MG63 (cell line): ENCODE measurements at places on chromosomes 13 and 19. TPM values are rescaled to one million over a fixed set of nuclear protein-coding genes. Genes with fewer than 3 reads are reported as not detected.

NCR1 gene
- total RNA-seq: not detected in 2 replicates

DNA sequence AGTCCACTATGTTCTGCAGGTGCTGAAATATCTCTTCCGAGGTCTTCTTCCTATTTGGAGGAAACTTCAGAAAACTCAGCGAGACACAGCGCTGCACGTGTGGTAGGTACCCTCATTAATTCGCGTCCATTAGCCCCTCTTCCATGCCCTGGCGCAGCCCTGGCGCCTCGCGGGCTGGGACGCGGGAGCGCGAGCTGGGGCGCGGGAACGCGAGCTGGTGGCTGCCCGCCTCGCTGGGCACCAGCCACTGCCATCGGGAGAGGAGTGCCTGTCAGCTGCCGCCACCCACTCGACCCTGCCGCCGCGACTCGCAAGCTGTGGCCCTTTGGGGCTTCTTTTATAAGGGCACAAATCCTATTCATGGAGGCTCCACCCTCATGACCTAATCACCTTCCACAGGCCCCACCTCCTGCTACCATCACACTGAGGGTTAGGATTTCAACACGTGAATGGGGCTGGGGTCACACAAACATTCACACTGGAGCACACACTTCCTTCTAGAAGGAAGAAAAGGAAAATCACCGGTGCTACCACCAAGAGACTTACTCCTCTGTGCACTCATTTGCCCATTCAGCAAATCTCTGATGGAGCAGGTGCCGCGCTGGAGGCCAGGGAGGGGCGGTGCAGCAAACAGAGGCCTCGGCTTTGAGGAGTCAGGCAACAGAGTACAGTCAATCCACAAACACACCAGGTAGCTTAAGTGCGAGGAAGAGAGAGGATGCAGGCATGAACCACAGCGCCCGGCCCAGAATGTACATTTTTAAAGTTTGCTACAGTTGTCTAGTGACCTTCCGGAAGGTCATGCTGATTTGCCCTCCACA lies 43.0 kb upstream of the LATS2 start:
- DNase-seq: no peak

- no peak for DNase-seq
These were observed 54.1 kb upstream of the MAB21L1 start for GRCh38 chr13:35530581-35530980.

- DNase-seq: no peak
These were observed 160.1 kb downstream of the SPRY2 start for GRCh38 chr13:80180740-80181355.

CEACAM20 gene
- total RNA-seq: not detected in 2 replicates

DNA sequence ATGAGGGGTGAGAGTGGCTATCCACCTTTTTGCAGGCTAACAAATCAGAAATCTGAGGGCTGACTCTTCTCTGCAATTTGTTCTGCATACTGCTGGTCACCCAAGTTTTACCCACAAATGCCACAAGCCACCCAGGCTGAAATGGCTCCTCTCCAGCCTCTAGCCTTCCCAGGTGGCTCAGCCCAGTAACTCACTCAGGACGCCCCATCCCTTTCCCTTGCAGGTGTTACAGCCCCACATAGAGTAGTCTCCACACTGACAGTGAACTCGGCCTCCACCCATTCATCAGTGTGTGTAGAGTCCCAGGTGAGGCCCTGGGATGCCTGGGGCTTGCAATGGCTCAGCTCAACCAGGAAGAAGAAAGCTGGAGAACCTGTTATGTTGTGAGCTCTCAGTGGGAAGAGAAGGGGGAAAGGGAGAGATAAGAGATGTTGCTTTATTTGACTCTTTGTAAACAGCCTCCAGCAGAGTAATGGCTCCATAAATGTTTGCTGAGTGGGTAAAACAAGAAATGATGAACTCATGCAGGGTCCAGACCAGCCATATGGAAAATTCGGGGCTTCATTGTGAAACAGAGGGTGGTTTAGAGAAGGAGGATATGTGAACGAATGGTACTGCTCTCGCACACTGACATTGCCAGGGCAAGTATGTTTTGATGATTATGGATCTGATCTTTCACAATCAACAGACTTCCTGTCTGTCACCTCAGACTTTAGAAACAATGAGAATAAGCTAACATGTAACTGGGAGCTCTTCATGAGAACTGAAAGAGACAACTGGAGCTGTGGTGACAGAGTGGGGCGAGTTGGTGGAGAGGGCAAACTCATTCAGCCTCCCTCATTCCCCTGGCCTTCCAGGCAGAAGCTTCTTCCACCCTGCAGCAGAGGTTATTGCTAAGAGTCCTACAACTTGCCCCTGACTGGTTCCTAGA lies 74.2 kb upstream of the RFC3 start:
- DNase-seq: no peak

- DNase-seq: no peak
These were observed 21.0 kb downstream of the SERP2 start for GRCh38 chr13:44394658-44395057.

DNA sequence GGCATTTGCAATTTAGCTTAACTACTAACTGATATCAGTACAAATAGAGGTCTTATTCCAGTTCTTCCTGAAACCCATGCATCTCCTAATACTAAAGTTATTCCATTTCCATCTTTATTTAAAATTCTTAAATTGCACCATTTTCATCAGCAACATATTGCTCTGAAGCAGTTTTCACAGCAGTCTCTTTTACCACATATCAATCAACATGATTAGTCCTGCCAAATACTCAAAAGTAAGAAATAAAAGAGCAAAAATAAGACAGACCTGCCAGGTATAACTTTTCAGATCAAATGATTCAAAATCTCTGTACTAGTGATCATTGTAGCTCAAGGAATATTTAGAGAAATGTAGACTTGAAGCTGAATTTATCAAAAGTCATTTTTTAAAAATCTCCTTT lies 141.7 kb downstream of the SLITRK1 start:
- DNase-seq: no peak

UBL5 gene
- total RNA-seq: 237 and 851 TPM in 2 replicates

DNA sequence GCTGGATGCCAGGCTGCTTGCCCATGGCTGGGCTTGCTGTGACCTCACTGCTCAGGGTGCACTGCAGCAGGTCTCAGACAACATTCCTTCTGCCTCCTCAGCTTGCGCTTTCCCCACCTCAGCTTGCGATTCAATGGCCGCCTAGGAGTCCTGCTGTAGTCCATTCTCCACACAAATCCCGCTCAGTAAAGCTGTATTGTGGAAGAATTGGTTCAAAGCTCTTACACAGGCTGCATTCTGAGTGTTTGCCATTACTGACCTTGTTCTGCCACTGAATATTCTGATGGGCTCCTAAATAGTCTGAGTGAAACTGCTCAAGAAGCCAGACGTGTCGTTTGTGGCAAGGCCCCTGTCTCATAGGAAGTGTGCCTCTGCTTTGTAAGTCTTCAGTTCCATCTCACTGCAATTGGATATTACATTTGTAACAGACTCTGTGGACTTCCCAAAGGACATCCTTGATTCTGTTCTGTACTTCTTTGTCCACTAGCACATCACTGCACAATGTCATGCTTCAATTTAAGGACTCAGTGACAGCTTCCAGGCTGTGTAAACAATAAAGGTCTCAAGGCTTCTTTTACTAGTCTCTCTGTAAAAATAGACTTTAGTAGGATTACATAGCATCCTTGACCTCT lies 49.8 kb downstream of the KATNAL1 start:
- peak; percentile 46 for DNase-seq

DNA sequence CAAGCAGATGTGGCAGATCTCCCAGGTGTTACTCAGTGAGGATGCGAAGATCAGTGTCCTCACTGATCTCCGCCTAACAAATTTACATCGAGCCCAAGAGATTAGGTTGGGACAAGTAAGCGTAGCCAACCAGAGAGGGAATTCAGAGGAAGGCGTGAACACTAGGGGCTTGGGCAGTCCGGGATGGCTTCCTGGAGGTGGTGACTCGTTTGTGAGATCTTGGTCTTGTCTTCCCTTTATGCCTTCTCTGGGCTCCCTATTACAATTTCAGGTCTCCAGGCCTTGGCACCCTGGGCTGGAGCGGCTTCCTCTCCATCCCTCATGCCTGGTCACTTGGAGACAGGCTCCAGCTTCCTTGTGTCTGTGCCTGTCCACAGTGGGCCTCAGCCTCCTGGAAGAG lies 6.2 kb downstream of the SF3A2 start:
- DNase-seq: no peak

FGF22 gene
- total RNA-seq: not detected in 2 replicates

PCDH17 gene
- total RNA-seq: not detected in 2 replicates

GJB2 gene
- total RNA-seq: 0.13 TPM in 1 of 2 replicates, not detected in the other

DNA sequence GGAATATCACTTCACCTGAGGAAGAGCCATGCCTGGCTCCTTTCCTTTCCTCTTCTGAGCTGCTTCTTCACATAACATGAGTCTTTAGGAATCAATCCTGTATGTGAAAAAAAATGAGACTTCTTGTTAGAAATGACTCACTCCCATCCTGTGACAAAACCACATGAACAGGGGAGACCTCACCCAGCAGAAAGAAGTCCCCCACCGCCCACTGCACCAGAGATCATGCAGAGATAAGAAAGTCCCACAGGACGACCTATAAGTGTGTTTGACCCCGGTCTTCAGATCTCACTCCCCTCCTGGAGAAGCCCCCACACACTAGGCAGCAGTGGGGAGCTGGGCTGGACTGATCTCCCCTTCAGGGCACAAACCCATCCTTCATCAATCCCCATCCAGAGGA lies 7.8 kb downstream of the ZNF600 start:
- no peak for DNase-seq

DNA sequence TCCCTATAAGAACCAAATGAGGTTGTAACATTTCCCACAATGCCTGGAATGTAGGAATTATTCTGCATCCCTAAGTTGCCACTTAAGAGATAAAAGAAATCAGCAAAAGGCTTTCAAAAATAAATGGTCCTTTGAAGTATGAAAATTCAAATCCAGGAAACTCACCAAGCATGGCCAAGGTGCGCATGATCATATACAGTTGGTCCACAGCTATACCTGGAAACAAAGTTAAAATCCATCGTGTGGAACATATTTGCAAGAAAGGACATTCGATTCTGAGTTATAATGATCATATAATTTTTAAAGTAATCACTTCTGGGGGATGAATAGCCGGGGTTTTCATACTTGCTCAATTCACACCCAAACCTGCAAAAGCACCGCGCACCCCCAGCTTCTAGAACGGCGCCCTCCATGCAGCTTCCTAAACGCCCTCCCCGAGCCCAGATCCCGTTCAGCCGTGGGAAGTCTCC lies 525 bp downstream of the CARS2 start:
- no peak for DNase-seq

DNA sequence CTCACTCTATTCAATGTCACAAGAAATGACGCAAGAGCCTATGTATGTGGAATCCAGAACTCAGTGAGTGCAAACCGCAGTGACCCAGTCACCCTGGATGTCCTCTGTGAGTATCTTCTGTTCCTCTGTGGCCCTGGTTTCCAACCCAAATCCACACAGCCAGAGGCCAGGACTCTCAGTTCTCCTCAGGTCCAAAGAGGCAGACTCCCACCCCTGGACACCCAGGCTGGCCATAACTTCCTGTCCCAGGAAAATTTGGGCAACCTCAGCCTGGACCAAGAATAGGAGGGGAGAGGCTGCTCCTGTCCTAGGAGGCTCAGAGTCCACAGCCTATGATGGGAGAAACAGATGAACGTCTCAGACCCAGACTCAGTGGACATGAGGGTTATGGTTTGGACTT lies 11.7 kb downstream of the CEACAM5 start:
- no peak for DNase-seq

DNA sequence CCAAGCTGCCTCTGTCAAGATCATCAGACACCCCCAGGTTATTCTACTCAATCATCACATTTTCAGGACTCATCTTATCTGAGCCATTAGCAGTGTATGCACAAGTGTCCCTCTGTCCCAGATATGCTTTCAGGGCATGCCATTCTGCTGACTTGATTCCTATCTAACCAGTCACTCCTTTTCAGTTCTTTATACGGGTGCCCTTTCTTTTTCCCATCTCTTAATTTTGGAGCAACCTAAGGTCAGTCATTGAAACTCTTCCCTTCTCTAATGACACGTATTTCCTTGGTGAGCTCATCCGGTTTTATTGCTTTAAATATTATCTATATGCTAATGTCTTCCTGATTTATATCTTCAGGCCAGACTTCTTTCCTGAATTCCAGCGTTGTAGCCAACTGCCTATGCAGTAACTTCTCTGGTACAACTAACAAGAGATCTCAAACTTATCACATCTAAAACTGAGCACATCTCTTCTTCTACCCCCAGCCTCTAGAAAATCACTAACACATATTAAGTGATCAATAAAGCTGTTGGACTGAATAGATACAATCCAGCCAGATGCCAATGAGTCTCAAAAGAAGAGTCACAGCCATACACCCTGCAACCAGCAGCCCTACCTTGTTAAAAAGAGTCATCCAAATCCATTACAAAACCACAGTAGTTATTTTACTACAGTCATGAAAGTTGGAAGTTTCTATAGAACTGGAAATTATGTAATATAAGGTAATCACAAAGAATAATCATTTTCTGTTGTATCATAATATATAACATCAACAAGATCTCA lies 58.8 kb downstream of the DCLK1 start:
- DNase-seq: no peak

- no peak for DNase-seq
These were observed 304.7 kb upstream of the KLF12 start for GRCh38 chr13:74438901-74439300.

DNA sequence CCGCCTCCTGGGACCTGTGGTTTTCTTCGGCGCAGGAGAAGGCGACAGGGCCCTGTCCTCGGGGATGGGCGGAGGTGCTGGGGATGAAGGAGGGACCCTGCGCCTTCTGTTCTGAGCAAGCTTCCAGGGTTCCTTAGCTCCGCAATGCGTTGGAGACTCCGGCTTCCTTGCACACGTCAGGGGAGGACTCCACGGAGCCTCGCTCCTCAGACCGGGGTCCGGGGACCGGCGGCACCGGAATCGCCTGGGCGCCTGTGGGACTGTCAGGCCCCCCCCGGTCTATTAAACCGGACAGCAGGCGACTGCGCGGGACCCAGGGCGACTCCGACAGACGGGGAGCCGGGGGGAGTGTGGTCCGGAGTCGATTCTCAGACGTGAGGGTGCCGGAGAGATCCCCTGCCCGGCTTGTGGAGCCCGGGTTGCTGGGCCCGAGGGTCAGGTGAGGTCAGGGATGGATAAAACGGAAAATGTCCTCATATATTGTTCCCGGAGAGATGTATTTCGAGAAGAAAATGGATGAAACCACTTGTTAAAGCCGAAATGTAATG lies 227.4 kb downstream of the TEX29 start:
- DNase-seq: no peak

DNA sequence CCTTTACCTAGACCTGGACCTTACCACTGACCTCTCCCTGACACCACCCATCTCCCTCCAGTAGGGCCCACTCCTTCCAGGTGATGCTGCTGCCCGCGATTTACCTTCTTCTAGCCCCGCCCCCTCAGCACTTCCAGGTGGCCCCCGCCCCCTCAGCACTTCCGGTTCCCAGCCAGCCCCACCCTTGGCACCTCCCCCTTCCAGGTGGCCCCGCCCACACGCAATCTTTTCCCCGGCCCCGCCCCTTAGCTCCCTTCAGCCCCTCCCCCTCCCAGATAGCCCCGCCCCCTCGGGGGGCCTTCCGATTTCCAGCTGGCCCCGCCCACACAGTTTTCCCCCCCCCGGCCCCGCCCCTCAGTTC lies 586 bp downstream of the LIG1 start:
- peak; percentile 63 for DNase-seq

ERICH6B gene
- not detected in 2 replicates for total RNA-seq

- DNase-seq: peak; percentile 99
These were observed 7.1 kb upstream of the S1PR2 start for GRCh38 chr19:10238172-10238783.
